ENCODE measurements at places on chromosomes 5 and 9.

DNA sequence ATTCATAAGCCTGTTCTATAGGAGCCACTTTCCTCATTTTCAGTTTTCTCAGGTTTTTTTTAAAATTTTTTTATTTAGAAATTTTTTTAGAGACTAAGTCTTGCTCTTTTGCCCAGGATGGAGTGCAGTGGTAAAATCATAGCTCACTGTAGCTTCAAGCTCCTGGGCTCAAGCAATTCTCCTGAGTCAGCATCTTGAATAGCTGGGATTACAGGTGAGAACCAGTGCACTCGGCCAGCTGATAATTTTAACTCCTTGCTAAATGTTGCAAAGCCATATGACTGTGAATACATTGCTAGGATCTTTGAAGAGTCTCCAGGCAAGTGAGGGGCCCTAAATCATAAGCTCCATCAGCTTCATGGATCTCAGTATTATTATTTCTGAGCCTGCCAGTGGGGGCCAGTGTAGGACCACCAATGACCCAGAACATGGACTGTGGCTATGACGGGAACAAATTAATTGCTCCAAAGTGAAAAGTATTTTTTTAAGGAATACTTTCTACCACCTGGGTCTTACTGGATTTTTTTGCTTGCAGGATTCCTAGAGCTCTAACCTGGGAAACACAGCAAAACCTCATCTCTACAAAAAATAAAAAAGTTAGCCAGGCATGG is 5.7 kb upstream of the GAPVD1 start:
- DNase-seq = no peak

DNA sequence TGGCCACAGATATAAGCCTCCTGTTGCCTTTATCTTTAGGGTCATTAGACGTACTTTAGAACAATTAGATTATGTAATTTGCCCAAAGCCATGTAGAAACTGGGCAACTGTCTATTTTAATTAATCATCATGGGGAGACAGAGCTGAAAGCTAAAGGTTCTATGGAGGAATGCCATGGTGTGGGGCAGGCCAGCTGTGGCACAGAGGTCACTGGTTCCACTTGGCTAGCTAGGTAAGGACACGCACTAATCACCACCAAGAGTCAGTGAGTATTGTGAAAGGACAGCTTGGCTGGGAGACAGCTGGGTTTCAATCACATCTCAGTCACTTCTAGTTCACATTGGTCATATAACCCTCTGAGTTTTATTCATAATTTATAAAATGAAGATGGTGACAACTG is 81.7 kb downstream of the HMHB1 start:
- no peak for DNase-seq

DNA sequence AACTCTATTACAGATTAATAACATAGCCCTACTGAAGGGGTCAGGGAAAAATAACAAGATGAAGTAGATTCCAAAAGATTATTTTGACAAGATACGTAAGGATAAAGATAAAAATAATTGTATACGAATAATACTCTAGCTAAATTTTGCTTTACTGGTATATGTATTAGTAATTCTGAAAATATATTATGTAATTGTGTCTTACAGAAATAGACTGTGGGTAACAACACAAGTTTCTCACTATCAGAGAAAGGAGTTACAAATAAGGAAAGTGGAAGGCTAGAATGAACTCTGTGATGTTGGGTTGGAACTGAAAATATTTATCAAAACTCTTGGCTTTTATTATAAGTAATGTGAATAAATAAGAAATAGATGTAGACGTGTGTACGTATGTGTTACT is 26.6 kb upstream of the TUSC1 start:
- no peak for DNase-seq

DNA sequence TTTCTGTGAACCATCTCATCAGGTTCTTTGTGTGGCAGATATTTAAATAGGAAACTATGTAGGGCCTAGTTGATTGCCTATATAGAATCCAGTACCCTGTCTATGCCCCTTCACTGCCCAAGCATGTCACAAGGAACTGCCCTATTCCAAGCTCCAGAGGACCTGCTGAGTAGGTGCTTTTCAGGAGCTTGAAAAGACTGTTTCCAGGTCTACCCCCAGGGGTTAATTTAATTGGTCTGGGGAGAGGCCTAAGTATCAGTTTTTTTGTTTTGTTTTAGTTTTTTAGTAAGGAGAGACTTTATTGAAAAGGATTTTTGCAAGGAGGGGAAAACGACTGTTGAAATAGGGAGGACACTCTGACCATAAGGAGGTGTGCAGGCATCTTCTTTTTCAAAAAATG is 43.3 kb downstream of the EXOSC2 start:
- no peak for DNase-seq

- no peak for DNase-seq
Measured at GRCh38 chr5:100779669-100780375, 123.3 kb downstream of the ST8SIA4 start.

- DNase-seq = no peak
Measured at GRCh38 chr5:125476901-125477585, 730.6 kb upstream of the ZNF608 start.

- DNase-seq = no peak
Measured at GRCh38 chr5:140553657-140554056, 3.6 kb downstream of the SRA1 start.

DNA sequence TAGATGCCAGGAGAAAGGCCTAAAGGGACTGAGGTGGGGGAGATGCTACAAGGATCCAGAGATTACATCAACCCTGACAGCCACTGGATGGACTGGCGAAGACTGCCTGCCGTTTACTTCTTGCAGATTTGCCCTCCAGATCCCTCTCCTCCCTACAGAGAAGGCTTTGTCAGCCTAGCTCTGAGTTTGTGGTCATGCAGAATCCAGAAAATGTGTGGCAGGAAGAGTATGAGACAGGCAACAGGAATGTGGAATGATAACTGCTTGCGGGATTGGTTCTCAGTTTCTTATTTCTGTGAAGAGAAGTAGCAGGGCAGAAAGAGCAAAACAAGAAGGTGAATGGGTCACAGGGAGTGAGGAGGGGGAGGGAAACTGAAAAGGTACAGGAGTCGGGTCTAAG is 129.6 kb downstream of the TLE1 start:
- no peak for DNase-seq

DNA sequence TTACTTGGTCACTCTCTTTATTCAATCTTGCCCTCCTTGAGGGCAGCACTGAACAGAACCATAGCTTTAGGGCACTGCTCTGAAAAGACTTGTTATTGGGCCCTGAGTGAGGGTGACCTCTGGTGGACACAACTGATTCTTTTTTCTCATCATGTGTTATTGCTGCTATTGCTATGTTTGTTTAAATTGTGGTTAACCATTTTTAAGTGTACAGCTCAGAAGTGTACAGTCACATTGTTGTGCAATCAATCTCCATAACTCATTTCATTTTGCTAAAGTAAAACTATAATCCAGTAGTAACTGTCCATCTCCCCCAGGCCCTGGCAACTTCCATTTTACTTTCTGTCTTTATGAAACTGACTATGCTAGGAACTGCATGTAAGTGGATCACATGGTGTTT is 351.1 kb upstream of the RIOK2 start:
- peak; percentile 18 for DNase-seq

DNA sequence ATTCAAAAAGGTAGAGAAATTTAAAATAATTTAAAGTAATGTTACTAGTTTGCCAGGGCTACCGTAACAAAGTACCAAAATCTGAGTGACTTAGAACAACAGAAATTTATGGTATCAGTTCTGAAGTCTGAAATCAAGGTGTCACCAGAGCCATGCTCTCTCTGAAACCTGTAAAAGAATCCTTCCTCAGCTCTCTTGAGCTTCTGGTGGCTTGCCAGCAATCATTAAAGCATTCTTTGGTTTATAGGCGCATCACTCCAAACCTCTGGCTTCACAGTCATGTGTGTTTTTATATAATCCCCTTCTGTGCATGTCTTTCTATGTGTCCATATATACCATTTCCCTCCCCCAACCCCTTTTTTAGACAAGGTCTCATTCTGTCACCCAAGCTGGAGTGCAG is 220.3 kb downstream of the COX7C start:
- DNase-seq = no peak

DNA sequence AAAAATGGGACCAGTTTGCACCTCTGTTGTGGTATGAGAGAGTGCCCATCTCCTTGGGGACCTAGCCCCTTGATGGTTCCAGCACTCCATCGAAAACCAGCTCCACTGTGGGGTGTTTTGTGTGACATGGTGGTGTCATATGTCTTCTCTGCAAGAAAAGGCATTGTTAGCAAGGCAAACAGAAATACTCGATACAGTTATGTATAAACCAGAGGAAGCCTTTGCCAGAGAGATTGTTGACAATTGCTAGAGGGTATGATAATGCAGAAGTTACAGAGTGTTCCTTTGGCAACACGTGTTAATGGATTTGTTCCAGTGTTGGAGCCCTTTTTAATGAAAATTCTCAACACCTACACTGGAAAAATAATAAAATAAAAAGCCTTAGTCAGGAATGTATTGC is 270.4 kb upstream of the DMRT1 start:
- DNase-seq = no peak

DNA sequence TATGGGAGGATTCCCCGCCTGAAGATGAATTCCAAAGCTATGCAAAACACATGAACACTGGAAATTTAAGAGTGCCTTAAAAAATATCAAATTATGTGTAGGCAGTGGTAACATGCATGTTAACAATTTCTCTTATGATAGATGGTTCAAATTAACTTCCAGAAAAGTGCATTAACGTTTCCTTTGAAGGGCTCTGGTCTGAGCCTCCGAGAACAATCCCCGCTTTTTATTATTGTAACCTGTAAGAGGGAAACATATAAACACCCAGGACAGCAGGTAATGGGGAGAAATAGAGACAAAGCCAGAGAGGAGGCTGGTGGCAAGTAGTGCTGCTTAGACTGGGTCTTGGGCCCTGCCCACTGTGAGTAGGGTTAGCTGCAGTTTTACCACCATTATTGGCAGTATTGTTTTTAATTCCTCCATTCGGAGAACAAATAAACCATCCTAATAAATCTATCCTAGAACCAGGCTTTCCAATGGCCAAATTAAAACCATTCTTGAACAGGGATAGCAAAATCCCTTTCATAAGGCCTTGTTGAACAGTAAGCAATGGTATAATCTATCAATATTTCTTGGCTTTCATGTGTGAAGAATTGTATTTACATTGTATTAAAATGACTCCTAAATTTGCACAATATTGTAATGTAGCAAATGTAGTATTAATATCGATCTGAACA is 6.3 kb downstream of the NR2F1 start:
- DNase-seq = no peak

GRCh38 chr9:91681461-91682305 is 258.1 kb upstream of the NFIL3 start:
- peak; percentile 59 for DNase-seq
